ENCODE measurements at places on chromosomes 3 and 15. TPM values are rescaled to one million over a fixed set of nuclear protein-coding genes. Genes with fewer than 3 reads are reported as not detected.

The RNF168 gene
- 16.7 TPM for total RNA-seq

The GOLGA6A gene
- total RNA-seq = under 0.01 TPM

The WDR48 gene
- total RNA-seq = 54.2 TPM

The MKRN3 gene
- total RNA-seq = 0.32 TPM

The PLA2G4D gene
- not detected for total RNA-seq

The STRA6 gene
- 0.79 TPM for total RNA-seq

The C3orf20 gene
- total RNA-seq = not detected

The GOLGA8R gene
- total RNA-seq = 2.7 TPM

The CLDN18 gene
- total RNA-seq = not detected

The SGO1 gene
- total RNA-seq = 0.17 TPM

The ASB14 gene
- total RNA-seq = 0.17 TPM

The NAA50 gene
- 149 TPM for total RNA-seq

The SLC22A13 gene
- total RNA-seq = 0.09 TPM

The SLC51B gene
- 1.0 TPM for total RNA-seq

The EPHA3 gene
- 0.16 TPM for total RNA-seq

The IL5RA gene
- total RNA-seq = under 0.01 TPM

Measured in bronchial smooth muscle cell (primary cell).